Femur (tissue), 1 donor: ENCODE measurements at places on chromosomes 2 and 18.

- DNase-seq: peak; percentile 78
These were observed 54.0 kb upstream of the STRN start for GRCh38 chr2:37020212-37020886.

DNA sequence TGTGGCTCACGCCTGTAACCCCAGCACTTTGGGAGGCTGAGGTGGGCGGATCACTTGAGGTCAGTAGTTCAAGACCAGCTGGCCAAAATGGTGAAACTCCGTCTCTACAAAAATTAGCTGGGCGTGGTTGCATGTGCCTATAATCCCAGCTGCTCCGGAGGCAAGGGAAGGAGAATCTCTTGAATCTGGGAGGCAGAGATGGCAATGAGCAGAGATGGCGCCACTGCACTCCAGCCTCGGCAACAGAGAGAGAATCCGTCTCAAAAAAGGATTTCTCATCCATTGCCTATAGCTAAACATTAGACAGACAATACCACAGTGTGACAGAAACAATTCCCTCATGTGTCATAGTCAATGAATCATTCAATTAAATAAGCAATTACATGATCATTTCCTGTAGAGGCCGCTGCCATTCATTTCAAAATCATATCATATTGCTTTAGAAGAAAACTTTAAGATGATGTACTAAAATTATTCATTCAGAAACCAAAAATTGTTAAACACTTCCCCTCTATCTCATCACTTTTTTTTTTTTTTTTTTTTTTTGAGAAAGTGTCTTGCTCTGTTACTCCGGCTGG is 69.5 kb upstream of the TGIF1 start:
- no peak for DNase-seq

GRCh38 chr2:68429311-68429826 is 37.7 kb downstream of the FBXO48 start:
- DNase-seq: no peak

- DNase-seq: no peak
These were observed 297.1 kb upstream of the SESTD1 start for GRCh38 chr2:179561702-179562101.

GRCh38 chr2:64015898-64016297 is 3.3 kb downstream of the VPS54 start:
- DNase-seq: no peak

- DNase-seq: no peak
These were observed 261.1 kb upstream of the RAB12 start for GRCh38 chr18:8348051-8348720.

- peak; percentile 93 for DNase-seq
These were observed at the start of gene TMSB10 for GRCh38 chr2:84905181-84906107. TMSB10 (plus strand) TSS chr2:84905656.

- DNase-seq: no peak
These were observed 1231.7 kb upstream of the ZEB2 start for GRCh38 chr2:145751629-145752028.

DNA sequence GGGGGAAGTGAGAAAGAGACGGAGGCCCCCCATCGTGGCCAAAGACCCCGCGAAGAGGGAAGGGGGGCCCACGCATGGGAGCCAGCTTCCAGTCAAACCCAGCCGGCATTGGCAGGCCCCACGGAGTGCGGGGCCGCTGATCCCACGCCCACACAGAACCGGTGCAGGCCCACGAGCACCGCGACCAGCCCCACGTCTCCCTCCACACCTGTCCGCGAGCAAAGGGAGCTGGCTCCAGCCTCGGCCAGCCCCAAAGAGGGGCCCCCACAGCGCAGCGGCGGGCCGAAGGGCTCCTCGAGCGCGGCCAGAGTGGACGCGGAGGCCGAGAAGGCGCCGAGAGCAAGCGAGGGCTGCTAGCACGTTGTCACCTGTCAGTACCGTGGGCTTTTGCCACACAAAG is 125.0 kb upstream of the TWIST2 start:
- DNase-seq: no peak

DNA sequence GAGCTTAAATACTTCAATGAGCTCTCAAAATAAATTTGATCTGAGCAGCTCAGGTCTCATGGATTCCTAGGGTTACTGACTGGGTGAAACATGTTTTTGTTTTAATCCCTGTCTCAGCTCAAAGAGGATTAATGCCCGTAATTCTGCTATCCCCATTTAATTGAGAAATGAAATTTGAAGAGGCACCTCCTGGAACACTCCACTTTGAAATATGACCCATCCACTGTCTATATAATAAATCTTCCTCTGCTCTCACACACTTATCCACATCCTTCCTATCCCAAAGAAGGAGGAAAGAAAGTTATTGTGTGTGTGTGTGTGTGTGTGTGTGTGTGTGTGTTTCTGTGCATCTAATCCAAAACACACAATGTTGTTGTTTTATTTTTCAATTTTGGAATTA is 2082.4 kb upstream of the PIK3C3 start:
- DNase-seq: no peak

DNA sequence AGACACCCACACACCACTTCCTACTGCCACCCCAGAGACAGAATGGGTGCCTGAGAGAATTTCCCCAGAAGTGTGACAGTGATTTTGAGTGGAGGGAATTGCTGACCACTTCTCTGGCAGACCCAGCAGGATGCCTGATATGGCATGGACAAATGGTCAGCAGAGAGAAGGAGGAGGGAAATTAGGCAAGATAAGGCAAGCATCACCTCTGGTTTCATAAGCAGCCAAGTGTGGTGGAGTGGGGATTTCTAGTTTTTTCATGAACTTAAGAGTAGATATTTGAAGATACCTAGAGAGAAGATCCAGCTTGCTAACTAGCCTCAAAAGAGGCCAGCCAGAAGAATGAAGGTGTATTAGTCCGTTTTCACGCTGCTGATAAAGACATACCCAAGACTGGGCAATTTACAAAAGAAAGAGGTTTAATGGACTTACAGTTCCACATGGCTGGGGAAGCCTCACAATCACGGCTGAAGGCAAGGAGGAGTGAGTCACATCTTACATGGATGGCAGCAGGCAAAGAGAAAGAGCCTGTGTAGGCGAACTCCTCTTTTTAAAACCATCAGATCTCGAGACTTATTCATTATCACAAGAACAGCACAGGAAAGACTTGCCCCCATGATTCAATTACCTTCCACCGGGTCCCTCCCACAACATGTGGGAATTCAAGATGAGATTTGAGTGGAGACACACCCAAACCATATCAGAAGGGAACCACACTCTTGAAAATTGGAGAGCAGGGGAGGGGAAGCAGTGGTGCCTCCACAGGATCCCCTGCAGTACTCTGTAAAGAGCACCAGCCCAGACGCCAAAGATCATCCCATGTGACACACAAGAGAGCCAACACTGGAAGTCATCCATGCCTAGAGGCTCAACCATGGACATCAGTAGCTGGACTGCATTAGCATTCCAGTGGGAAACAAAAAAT is 64.2 kb downstream of the RBM43 start:
- no peak for DNase-seq

- no peak for DNase-seq
These were observed 63.9 kb upstream of the UGP2 start for GRCh38 chr2:63777816-63778215.

DNA sequence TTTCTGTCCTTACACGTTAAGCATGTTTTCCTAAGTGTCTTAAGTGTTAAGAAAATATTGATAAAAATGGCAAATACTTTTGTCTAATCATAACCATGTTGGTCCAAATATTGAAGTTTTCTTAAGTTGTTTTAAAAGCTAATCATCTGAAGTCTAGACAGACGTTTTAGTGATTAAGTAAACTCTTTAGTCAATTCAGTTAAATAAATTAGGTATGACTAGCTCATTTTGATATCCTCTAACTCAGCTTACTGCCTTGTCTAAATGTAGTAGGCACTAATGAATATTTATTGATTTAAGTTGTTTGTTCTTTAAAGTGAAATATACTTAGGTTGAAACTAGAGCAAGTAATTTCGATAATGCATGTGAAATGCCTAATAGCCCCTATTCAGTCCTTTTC is 471.8 kb upstream of the CHST9 start:
- DNase-seq: no peak

GRCh38 chr2:38731684-38732221 is 19.4 kb downstream of the SRSF7 start:
- no peak for DNase-seq

DNA sequence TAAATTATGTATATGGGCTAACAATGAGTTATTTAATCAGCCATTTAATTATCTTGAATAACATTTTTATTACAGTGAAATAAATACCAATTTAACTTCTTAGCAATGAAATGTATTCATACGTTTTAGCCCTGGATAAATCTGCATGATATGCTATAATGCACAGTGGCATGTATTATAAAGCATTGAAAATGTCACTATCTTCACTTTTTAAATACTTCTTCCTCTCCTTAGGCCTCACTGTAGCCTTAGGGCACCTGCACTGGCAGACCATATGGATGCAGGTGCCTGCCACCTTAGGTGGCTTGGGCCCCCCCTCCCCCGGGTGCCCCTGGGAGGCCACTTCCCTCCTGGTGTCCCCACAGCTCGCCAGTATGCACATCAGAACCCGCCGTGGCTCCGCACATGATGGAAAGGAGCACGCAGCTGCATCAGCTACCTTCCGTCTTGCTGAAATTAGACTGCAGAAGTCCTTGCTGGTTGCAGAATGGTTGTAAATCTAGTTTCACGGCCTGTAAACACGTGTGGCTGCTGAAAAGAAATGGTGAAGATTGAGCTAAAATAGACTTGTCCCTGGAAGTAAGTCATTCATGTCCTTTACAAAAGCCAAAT is 56.7 kb downstream of the ADI1 start:
- no peak for DNase-seq

DNA sequence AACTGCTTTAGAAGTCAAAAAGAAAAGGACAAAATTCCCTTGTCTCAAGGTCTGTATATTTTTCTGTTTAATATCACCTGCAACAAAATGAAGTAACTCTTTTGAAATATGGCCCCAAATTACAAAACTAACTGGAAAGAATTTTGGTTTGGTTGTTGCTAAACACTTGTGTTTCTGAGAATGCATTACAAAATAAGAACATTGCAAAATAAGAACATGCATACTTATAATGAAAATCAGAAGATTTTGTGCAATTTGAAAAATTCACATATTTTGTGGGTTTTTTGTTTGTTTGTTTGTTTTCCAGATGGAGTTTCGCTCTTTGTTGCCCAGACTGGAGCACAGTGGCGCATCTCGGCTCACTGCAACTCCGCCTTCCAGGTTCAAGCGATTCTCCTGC is 21.8 kb downstream of the NDUFB3 start:
- DNase-seq: no peak
